ENCODE measurements at places on chromosomes 4 and X.

GRCh38 chrX:116872931-116873330 is 410.2 kb upstream of the CT83 start:
- DNase-seq, result no peak

DNA sequence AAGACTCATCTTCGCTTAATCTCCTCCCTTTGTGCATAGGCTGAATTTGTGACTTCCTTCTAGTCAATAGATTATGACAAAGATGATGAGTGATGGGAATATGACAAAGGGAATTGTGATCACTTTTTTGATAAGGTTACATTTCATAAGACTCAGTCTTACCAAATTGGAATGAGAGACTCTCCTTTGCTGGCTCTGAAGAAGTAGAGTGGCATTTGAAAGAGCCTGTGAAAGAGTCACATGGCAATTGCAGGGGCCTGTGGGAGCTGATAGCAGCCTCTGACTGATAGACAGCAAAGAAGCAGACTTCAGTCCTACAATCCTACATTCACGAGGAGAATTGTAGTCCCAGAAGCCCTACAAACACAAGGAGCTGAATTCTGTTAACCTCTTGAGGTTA is 44.9 kb upstream of the ADAMTS3 start:
- no peak for DNase-seq

GRCh38 chr4:33088713-33089112 is 2368.5 kb downstream of the PCDH7 start:
- DNase-seq, result no peak

DNA sequence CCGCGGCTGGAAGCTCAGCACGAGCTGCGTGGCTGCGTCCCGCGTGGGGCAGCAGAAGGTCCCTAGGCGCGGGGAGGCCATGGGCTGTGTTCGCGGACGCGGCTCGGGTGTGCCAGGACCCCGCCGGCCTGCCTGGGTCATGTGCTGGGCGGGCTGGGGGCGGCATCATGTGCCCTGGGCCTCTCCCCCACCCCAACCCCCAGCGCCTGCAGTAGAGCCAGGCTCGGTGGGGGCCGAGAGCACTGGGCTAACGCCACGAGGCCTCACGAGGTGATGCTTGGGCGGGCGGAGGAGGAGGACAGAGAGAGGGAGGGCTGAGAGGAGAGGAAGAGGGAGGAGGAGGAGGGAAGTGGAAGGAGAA is at the start of gene GPR143:
Gene GPR143, minus strand, starts transcription at position 111 of the 361 bp plus-strand sequence. Its CDS starts 30 bp downstream, at position 81.
- DNase-seq, result no peak

DNA sequence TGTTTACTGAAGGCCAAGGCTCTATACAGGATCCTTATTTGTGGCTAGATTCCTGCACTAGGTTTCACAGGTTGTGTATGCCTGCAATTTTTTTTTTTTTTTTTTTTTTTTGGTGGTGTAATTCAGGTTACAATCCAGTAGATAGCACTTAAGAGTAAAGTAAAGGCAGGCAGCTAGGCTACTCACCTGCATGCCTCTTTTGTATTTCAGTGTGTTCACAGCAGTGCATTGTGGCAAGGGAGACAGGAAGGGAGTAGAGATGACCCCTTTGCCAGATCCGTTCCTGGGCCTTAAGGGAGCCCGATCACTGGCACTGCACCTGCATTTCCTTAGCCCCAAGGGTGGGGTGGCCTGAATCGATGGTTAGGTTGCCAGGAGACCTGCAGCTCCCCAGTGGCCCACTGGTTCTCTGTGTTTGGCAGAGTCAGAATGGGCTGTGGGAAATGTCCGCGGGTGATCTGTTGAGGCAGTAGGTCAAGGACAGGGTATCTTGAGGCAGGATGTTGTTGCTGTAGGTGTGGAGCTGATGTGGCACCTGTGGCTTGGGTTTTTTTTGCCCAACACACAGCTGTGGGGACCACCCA is 374.9 kb upstream of the AADAT start:
- no peak for DNase-seq

GRCh38 chrX:29466456-29466855 is 748.9 kb upstream of the MAGEB2 start:
- no peak for DNase-seq

GRCh38 chr4:13633671-13634070 is 6.1 kb upstream of the BOD1L1 start:
- DNase-seq, result no peak

DNA sequence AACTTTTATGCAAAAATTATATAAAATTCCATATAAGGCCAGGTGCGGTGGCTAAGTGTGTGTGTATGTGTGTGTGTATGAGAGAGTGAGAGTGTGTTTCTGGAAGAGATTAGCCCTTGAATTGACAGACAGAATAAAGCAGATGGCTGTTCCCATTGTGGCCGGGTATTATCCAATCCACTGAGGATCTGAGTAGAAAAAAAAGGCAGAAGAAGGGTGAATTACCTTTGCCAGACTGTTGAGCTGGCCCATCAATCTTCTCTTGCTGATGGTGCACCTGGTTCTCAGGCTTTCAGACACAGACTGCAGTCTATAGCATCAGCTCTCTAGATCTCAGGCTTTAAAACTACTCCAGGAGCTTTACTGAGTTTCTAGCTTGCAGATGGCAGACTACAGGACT is 92.2 kb upstream of the SLIT2 start:
- DNase-seq, result no peak

DNA sequence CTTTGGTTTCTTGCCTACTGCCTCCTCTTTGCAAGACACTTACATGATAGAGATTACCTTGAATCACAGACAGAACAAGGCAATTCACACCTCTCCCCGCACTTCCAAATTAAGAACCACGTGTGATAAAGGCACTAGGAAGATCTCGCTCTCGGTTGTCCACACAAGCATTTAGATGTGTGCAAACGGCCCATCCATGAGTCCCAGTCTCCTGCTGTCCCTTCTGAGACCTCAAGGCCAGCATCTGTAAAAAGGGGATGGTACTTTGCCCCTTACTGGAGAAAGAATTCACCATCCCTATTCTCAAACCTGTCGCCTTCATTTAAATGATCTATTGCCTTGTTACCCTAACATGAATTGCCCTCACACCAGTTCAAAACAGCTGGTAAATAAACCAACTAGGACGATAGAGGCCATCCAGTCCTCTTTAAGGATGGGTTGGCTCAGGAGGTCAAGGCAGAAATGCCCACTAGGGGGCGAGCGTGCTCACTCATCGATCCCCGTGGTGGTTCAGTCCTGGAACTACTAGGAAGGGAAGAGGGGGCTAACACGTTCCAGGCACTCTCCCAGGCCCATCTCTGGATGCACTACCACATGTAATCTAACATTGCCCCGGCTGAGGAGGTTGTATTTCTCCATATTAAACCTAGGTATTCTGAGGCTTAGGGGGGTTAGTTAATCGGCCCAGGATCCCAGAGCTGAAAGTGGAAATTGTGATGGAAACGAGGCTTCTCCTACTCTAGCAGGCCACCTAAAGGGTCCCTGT is 95.8 kb downstream of the DHX15 start:
- peak; percentile 79 for DNase-seq

Data from midbrain (tissue), 1 donor.